ENCODE measurements at places on chromosomes 7 and 10.

DNA sequence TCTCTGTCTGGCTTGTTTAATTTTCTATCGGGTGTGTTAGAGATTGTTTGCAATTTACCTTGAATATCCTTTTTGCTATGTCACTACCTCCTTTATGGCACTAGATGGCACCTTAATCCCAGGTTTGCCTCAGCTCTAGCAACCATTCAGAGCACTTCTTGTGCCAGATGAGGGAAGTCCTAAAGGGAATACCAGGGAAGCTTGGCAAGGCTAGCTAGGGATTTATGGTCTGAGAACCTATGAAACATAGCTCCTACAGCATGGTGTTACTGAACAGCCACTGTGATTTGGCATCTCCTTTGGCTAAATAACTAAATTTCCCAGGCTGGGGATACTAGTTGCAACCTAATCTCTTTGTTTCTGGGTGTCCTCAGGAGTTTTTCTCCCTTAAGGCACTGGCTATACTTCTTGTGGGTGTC is 69.0 kb upstream of the VOPP1 start:
- peak; percentile 33 for DNase-seq

DNA sequence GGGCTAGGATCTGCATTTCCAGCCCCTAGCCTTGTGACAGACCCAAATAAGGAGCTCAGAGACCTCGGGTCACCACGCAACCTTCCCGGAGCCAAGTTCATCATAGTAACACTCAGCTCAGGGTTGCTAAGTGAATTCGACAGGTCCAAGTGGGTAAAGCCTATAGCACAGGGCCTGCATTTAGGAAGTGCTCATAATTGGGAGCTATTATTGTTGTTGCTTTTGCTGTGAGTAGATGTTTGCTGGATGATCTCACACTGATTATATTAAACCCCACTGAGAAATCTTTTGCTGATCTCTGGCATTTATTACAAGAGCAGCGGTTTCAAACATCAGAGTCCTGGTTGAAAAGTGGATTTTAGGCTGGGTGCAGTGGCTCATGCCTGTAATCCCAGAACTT is 20.3 kb upstream of the SAR1A start:
- no peak for DNase-seq

- DNase-seq: no peak
Observed at GRCh38 chr7:130473876-130474275, 18.0 kb upstream of the MEST start.

DNA sequence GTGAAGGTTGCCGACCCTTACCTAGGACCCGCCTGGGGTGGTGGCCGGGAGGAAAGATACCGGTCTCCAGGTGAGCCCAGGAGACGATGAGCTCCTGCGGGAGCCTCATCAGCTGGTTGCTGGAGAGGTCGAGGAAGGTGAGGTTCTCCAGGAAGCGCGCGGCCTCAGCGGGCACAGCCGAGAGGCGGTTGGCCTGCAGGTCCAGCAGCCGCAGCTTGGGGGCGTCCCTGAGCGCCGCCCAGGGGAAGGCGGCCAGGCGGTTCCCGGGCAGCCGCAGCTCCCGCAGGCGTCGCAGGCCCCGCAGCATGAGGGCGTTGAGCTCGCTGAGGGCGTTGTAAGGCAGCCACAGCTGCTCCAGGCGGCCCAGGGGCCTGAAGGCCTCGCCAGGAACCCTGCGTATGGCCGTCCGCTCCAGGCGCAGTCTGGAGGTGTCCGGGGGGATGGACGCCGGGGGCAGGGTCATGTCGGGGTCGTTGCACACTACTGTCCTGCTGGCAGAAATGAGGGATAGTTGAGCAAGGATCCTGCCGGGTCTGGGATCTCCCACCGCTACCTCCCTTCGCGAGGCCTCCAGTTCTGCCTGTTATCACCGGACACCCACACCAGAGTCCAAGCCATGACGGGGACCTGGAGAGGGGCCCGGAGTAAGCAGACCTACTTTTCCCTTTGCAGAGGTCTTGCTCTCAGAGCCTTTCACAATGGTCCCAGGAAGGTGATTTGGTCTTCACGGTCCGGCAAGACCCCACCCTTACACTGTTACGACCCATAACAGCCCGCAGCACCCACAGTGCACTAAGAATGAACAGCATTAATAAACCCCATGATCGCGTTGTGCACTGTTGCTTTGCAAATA is 3.9 kb downstream of the LRIT1 start:
- no peak for DNase-seq

GRCh38 chr10:22314852-22315251 is 1.3 kb upstream of the COMMD3 start:
- no peak for DNase-seq

GRCh38 chr10:132551093-132551807 is 13.7 kb downstream of the INPP5A start:
- no peak for DNase-seq

DNA sequence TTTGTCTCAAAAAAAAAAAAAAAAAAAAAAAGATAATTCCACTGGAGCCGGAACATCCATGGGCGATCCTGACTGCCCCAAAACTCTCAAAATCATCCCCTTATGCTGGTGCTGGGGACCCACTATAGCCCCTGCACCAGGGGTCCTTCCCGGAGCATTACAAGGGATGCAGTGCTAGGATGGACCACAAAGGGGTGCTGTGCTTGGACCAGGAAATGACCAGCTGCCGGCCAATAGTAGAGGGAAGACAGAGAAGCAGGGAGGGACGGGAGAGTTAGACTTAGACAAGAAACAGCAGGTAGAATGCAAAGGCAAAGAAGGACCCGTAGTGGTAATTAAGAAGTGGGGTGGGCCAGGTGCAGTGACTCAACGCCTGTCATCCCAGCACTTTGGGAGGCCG is 40.5 kb downstream of the RCC1L start:
- no peak for DNase-seq

DNA sequence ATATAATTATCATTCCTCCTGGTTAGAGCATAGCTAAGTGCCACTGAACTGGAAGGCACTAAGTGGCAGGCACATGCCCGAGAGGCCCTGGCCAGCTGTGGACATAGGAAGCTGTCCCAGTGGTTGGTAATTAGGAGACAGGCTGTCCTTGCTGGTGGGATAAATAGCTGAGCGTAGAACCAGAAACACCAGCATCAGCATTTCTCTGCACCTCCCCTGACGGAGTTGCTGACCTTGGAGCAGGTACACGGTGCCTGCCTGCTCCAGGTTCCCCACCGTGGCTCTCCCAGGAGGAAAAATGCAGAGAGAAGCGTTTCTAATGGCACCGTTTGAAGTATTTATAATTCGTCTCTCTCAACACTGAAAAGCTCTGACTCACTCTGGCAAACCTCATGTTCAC is 5.6 kb upstream of the ABLIM1 start:
- DNase-seq: no peak

Data from NCI-H460 (cell line).